ENCODE measurements at places on chromosomes 6 and 20.
A peak's percentile ranks its signal among the peaks of the same experiment; 100 is the strongest.

DNA sequence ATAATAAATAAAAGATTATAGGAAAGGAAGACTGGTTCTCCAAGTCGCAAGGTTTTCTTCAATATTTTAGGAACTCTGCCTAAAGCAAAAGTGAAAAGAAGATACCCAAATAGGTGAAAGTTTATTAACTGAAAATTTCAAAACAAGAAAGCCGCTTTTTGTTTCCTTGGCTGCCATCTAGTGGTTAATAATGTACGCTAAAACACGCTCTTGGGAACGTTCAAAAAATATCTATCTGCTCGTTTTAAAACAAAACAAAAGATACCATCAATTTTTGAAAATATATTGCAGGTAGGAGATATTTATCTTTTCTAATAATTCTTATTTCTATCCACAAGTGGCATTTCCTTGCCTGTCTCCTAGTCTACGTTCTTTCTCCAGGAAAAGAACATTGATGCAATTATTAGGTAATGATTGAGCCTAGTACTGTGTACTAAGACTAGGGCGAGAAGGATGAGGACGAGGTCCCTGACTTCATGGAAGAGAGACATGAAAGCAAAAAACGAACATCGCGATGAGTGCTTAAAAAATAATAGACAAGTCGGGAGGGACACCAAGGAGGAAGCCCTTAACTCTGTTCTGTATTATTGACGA, 97.2 kb downstream of the SPTLC3 start:
- peaks cover 28% of the 10 kb centered on the region for H3K4me1 ChIP-seq
- no peak overlapping the region for H3K27ac ChIP-seq
- no peak for DNase-seq
- H3K4me3 ChIP-seq, result no peak overlapping the region

DNA sequence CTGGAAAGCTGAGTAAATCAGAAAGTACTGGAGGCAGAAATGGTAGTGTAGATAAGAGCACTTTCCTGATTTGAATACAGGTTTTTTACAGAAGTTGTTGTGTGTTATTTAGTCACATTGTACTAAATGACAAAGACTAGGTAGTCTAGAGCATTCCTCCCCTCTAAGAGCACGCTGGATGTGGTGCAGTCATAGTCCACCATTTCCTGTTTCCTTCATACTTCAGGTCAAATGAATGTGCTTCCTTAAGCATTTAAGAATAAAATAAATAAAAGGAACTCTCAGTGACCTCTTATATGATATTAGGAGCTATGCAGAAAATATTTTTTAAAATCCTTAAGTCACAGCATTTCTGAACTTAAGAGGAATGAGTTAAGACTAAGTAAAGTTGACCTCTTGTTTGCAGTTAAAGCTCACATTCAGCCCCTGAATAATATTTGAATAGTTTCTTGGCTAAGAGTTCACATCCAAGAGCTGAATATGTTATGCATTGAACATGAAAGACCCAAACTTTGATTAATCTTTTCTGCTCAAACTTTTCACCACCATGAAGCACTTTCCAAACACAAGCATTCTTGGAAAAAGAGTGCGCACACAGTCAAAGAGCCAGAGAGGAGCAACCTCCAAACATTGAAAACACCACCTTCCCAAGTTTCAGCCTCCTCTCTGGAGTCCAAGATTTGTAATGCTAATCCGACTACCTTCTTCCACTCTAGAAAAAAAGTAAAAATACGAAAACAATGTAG, 53.4 kb upstream of the TMEM30A start:
- H3K27ac ChIP-seq, result peak overlapping the region; percentile 22
- no peak for DNase-seq
- H3K27me3 ChIP-seq, result no peaks in the 10 kb centered on the region
- H3K36me3 ChIP-seq, result no peaks in the 10 kb centered on the region
- no peak overlapping the region for H3K4me3 ChIP-seq

GRCh38 chr6:150967381-150967780, 101.9 kb downstream of the MTHFD1L start:
- H3K36me3 ChIP-seq, result peaks cover 26% of the 10 kb centered on the region
- no peak overlapping the region for H3K4me3 ChIP-seq
- peaks cover 12% of the 10 kb centered on the region for H3K4me1 ChIP-seq
- no peaks in the 10 kb centered on the region for H3K27me3 ChIP-seq
- DNase-seq, result no peak

GRCh38 chr6:19771753-19772336, 65.3 kb upstream of the ID4 start:
- no peak overlapping the region for H3K27ac ChIP-seq
- H3K27me3 ChIP-seq, result no peaks in the 10 kb centered on the region
- no peak for DNase-seq
- H3K36me3 ChIP-seq, result no peaks in the 10 kb centered on the region
- no peaks in the 10 kb centered on the region for H3K4me1 ChIP-seq
- no peak overlapping the region for H3K4me3 ChIP-seq

GRCh38 chr6:3882866-3883265, 33.7 kb downstream of the FAM50B start:
- H3K4me1 ChIP-seq, result peaks cover 27% of the 10 kb centered on the region
- no peak overlapping the region for H3K4me3 ChIP-seq
- no peaks in the 10 kb centered on the region for H3K27me3 ChIP-seq
- DNase-seq, result no peak
- no peaks in the 10 kb centered on the region for H3K36me3 ChIP-seq

DNA sequence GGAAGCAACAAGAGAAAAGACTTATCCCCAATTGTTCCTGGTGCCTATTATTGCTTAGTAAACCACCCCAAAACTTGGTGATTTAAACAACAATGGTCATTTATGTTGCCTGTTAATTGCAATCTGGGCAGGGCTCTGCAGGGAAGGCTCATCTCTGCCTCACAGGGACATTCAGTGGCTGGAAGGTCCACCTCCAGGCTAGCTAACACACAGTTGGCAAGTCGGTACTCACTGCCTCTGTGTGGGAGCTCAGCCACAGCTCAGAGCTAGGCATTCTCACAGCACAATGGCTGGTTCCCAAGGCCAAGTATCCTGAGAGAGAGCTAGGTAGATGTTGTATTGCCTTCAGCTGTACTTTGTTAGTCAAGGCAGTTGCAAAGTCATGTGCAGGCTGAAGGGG, 18.5 kb upstream of the GMDS start:
- no peak overlapping the region for H3K4me3 ChIP-seq
- no peak for DNase-seq
- H3K36me3 ChIP-seq, result peaks cover 16% of the 10 kb centered on the region

- no peak overlapping the region for H3K27ac ChIP-seq
- peaks cover 6% of the 10 kb centered on the region for H3K27me3 ChIP-seq
- H3K36me3 ChIP-seq, result no peaks in the 10 kb centered on the region
- peaks cover 18% of the 10 kb centered on the region for H3K4me1 ChIP-seq
- DNase-seq, result no peak
Observed at GRCh38 chr20:61308477-61308774, 56.4 kb downstream of the CDH4 start.

GRCh38 chr20:9966966-9967365, 67.8 kb upstream of the ANKEF1 start:
- no peak for DNase-seq
- no peak overlapping the region for H3K4me3 ChIP-seq
- H3K27me3 ChIP-seq, result peaks cover 24% of the 10 kb centered on the region
- no peaks in the 10 kb centered on the region for H3K36me3 ChIP-seq
- no peaks in the 10 kb centered on the region for H3K4me1 ChIP-seq
- no peak overlapping the region for H3K27ac ChIP-seq

GRCh38 chr6:89518352-89519055, 85.6 kb downstream of the ANKRD6 start:
- H3K4me3 ChIP-seq, result no peak overlapping the region
- peaks cover 3% of the 10 kb centered on the region for H3K36me3 ChIP-seq
- H3K27ac ChIP-seq, result no peak overlapping the region
- H3K4me1 ChIP-seq, result no peaks in the 10 kb centered on the region
- H3K27me3 ChIP-seq, result no peaks in the 10 kb centered on the region

DNA sequence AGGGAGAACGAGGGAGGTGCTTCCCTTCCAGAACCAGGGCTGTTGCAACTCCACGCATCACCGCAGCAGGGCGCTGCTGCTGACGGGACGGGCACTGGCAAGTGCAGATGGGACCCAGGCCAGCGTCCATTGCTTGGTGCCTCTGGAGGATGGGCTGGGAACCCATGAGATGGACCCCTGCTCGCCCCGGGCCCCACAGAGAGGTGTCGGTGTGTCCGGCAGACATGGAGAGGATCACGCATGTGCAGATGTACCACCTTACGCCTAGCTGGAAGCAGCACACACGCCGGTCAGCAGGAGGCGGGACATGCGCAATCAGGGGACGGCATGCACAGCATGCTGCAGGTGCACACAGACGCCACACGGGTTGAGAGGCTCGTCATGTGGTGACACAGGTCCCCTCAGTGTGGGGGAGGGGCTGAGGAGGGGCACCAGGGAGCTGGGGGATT, 5.7 kb downstream of the CABLES2 start:
- peaks cover 10% of the 10 kb centered on the region for H3K4me1 ChIP-seq
- DNase-seq, result no peak
- no peak overlapping the region for H3K4me3 ChIP-seq
- H3K27ac ChIP-seq, result no peak overlapping the region

DNA sequence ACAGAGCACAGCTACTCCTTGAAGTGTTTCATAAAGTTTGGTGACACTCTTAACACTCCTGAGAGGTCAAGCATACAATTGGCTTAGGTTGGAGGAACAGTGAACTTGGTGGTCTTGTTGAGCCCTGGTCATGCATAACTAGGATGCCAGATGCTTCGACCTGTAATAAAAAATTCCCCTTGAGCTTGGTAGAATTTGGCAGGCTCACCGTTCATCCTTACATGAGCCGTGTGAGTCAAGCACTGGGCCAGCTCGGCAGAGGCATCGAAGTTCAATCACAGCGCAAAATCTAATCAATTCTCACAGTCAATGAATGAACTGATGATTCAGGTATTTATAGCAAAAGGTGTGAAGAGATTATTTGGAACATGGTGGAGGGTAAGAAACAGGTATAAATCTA, 33.7 kb downstream of the CYP24A1 start:
- no peak for DNase-seq
- no peaks in the 10 kb centered on the region for H3K27me3 ChIP-seq
- no peak overlapping the region for H3K4me3 ChIP-seq
- H3K4me1 ChIP-seq, result no peaks in the 10 kb centered on the region
- no peak overlapping the region for H3K27ac ChIP-seq
- peaks cover 3% of the 10 kb centered on the region for H3K36me3 ChIP-seq
